Cardiac muscle cell (in vitro differentiated cells and primary cell): ENCODE measurements at places on chromosomes 16 and 17.

DNA sequence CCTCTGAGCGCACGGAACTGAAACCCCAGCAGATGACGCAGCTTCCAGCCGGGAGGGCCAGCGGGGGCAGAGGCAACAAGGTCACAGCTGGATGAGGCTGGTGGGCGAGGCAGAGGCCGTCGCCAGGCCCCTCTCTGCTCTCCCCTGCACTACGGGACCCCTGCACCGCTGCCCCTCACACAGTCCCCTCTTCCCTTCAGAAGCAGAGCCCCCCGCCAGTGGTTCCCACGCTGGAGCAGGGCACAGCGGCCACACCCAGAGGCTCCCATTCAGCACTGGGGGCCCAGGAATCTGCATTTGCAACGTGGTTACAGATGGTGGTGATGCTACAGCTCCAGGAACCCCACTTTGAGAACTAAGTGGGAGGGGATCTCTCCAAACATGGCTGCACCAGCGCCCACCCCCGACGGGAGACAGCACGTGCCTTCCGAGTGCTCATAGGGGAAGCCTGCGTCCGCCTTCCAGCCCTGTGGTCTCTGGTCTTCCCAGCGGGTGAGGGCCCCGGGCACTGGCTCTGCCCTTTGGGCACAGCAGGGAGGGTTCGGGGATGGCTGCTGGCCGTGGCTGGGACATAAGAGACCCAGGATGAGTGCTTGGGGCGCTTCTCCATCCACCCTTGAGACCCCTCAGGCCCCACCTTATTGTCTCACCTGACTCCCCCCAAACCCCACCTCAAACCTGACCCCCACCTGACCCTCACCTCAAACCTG lies 4.7 kb upstream of the RAB40B start:
- no peak overlapping the region for H3K27ac ChIP-seq
- H3K36me3 ChIP-seq, result no peaks in the 10 kb centered on the region
- peaks cover 10% of the 10 kb centered on the region for H3K27me3 ChIP-seq
- H3K4me1 ChIP-seq, result no peaks in the 10 kb centered on the region
- DNase-seq, result no peak

DNA sequence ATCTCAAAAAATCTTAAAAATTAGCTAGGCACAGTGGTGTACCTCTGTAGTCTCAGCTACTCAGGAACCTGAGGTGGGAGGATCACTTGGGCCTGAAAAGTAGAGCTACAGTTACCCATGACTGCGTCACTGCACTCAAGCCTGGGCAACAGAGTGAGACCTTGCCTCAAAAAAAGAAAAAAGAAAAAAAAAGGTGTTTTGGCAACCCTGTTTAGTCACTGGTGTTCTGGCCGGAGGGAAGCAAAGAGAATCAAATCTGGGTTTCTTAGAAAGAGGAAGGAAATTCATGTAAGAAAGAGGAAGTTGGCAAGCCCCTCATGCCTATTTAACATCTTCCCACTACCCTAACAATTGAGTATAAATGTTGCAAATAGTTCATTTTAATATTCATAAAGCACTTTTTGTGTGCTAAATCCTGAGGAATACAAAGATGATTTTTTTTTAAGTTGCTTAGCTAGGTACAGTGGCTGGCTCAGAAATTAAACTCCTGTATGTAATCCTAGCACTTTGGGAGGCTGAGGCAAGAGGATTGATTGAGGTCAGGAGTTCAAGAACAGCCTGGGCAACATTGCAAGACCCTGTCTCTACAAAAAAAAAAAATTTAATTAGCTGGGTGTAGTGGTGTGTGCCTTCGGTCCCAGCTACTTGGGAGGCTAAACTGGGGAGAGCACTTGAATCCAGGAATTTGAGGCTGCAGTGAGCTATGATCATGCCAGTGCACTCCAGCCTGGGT lies 6.5 kb upstream of the USP32 start:
- no peak overlapping the region for H3K4me3 ChIP-seq
- no peak for DNase-seq
- no peak overlapping the region for H3K27ac ChIP-seq
- no peaks in the 10 kb centered on the region for H3K36me3 ChIP-seq
- no peaks in the 10 kb centered on the region for H3K27me3 ChIP-seq
- peaks cover 8% of the 10 kb centered on the region for H3K4me1 ChIP-seq

DNA sequence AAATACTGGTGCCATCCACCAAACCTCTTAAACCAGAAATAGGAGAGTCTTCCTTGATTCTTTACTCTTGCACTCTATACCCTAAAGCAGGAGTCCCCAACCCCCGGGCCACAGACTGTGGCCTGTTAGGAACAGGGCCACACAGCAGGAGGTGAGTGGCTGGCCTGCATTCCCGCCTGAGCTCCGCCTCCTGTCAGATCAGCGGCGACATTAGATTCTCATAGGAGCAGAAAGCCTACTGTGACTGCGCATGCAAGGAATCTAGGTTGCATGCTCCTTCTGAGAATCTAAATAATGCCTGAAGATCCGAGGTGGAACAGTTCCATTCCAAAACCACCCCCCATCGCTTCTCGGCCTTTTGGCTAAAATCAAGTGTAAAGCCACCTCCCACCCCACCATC lies 30.3 kb upstream of the SRCIN1 start:
- H3K36me3 ChIP-seq, result no peaks in the 10 kb centered on the region
- H3K4me3 ChIP-seq, result no peak overlapping the region
- no peaks in the 10 kb centered on the region for H3K4me1 ChIP-seq
- H3K27me3 ChIP-seq, result no peaks in the 10 kb centered on the region
- DNase-seq, result no peak

DNA sequence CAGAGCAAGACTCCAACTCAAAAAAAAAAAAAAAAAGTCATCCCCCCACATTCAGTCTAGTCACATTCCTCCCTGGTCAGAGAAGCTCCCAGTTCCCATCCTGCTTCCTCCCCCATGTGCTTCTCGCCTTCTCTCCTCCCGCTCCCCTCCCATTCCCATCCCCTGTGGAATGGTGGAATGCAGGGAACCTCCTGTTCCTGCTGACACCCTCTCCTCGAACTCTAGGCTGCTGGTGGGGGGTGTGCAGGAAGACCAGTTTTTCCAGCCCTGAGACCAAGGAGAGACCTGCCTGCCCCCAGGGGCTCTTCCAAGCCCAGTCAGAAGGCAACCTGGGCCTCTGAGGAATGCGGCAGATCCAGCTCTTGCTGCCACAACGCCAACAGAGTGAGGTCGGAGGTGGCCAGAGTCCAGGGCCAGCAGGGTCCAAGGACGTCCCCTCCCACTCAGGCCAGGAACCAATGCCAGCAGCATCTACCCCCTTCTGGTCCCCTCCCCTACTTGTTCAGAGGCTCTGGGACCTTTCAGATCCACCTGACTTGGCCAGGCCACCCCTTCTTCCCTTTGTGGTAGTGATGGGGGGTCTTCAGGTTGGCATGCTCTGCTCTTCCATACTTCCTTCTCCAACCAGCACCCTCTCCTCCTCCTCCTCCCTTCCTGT lies 39.3 kb upstream of the TAC4 start:
- peak; percentile 41 for DNase-seq
- no peaks in the 10 kb centered on the region for H3K4me1 ChIP-seq
- no peaks in the 10 kb centered on the region for H3K36me3 ChIP-seq
- H3K4me3 ChIP-seq, result no peak overlapping the region
- H3K27me3 ChIP-seq, result peaks cover 24% of the 10 kb centered on the region
- no peak overlapping the region for H3K27ac ChIP-seq

- peaks cover 51% of the 10 kb centered on the region for H3K27me3 ChIP-seq
- peaks cover 15% of the 10 kb centered on the region for H3K4me1 ChIP-seq
- no peaks in the 10 kb centered on the region for H3K36me3 ChIP-seq
- DNase-seq, result no peak
- H3K27ac ChIP-seq, result no peak overlapping the region
Measured at GRCh38 chr17:49496867-49497147, 1.7 kb downstream of the NGFR start.

- no peaks in the 10 kb centered on the region for H3K36me3 ChIP-seq
- H3K4me3 ChIP-seq, result no peak overlapping the region
- peaks cover 4% of the 10 kb centered on the region for H3K4me1 ChIP-seq
- no peak overlapping the region for H3K27ac ChIP-seq
- no peak for DNase-seq
Measured at GRCh38 chr17:72423286-72423589, 302.4 kb downstream of the SOX9 start.

DNA sequence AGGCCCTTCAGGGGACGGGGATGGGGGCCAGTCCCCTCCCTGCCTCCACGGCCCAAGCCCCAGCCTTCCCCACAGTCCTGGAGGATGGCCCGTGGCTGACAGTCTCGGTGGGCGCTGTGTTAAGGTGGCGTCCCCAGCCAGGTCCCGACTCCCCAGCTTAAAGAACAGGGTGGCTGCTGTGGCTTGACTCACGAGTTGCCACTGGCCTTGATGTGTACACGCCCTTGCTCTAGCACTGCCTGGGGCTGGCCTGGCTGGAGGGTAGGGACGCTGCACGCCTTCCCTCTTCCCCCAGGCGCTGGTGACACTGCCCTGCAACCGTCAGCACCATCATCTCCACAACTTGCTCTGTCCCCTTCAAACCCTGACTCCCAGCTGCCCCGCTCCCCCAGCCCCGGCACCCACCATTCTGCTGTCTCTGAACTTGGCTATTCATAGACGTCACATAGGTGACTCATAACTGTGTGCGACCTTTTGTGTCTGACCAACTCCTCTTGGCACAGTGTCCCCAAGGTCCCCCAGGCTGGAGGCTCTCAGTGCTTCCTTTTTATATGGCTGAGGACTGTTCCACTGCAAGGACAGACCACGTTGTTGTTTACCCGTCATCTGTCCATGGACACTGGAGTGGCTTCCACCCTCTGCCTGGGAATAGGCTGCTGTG lies 6.3 kb downstream of the GNPTG start:
- H3K4me1 ChIP-seq, result no peaks in the 10 kb centered on the region
- peaks cover 7% of the 10 kb centered on the region for H3K36me3 ChIP-seq
- DNase-seq, result no peak
- H3K27ac ChIP-seq, result no peak overlapping the region
- H3K27me3 ChIP-seq, result no peaks in the 10 kb centered on the region

DNA sequence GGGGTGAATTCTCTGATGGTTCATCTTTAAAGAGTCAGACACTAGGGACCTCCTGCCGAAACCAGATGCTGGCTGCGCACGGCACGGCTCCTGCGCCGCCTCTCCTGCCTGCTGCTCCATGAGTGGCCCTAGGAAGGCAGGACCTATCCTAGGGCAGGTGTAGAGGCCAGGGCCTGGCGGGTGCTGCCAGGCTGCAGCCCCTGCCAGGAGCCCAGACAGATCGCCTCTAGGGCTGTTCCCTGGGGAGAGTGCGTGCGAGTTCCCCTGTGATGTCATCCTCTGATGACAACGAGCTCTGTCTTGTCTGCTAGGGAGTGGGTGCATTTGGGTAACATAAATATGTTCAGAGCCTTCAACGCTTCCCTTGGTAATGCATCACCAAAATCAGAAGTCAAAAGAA lies 23.9 kb downstream of the SLC38A10 start:
- H3K4me3 ChIP-seq, result no peak overlapping the region
- H3K36me3 ChIP-seq, result peaks cover 14% of the 10 kb centered on the region
- H3K27me3 ChIP-seq, result no peaks in the 10 kb centered on the region
- DNase-seq, result no peak

DNA sequence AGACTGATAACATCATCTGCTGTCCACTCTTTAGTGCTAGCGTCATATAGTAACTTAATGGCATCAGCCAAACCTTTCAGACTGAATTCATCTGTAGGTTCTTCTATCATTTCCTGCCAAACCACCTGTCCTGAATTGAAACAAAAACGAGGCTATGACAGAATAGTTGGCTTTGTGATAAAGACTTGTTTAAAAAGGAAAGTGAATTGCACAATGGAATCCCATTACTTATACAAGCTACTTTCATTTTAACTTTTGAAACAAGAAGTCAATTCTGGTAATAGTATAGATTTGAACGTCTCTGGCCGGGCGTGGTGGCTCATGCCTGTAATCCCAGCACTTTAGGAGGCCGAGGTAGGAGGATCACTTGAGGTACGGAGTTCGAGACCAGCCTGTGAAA lies 18.2 kb downstream of the LASP1NB start:
- no peaks in the 10 kb centered on the region for H3K27me3 ChIP-seq
- DNase-seq, result peak; percentile 21
- H3K4me1 ChIP-seq, result no peaks in the 10 kb centered on the region
- H3K27ac ChIP-seq, result no peak overlapping the region

GRCh38 chr16:74903901-74904678 lies 80.8 kb downstream of the WDR59 start:
- DNase-seq, result no peak
- H3K4me3 ChIP-seq, result no peak overlapping the region
- H3K4me1 ChIP-seq, result peaks cover 16% of the 10 kb centered on the region
- no peaks in the 10 kb centered on the region for H3K27me3 ChIP-seq
- peaks cover 9% of the 10 kb centered on the region for H3K36me3 ChIP-seq
- peak overlapping the region; percentile 12 for H3K27ac ChIP-seq

DNA sequence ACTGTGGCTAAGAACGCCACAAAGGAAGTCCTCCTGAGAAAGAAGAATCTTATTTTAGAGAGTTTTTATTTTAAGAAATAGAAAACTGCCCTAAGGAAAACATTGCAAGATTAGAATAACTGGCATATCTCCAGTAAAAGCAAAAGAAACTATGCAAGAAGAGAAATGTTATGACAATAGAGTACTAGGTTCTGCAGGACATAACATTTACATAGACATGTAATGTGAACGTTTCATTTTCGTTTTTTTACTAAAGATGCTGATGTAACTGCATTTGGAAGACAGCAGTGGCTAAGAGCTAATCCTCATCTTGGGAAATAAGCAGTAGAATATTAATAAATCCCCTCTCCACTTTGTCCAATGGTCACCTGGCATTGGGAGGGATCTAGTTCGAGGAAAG lies 7.8 kb upstream of the ASGR2 start:
- H3K36me3 ChIP-seq, result no peaks in the 10 kb centered on the region
- peak; percentile 43 for DNase-seq
- no peak overlapping the region for H3K4me3 ChIP-seq

DNA sequence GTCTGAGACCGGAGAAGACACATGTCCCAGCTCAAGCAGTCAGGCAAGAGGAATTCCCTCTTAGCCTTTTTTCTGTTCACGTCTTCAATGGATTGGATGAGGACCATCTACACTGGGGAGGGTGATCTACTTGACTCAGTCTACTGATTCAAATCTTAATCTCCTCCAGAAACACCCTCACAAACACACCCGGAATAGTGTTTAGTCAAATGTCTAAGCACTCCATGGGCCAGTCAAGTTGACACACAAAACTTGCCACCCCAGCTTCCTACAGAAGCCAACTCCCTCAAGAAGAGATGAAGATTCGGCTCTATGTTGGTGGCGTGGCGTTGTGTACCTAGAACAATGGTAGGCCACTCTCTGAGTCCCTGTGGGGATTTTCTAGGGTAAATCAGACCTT lies 22.5 kb upstream of the NKD1 start:
- no peak overlapping the region for H3K27ac ChIP-seq
- DNase-seq, result no peak
- peaks cover 29% of the 10 kb centered on the region for H3K27me3 ChIP-seq
- H3K4me3 ChIP-seq, result no peak overlapping the region

GRCh38 chr17:65055708-65056638 lies 567 bp downstream of the GNA13 start:
- peaks cover 12% of the 10 kb centered on the region for H3K4me1 ChIP-seq
- no peaks in the 10 kb centered on the region for H3K27me3 ChIP-seq
- peak overlapping the region; percentile 70 for H3K4me3 ChIP-seq
- H3K36me3 ChIP-seq, result peaks cover 18% of the 10 kb centered on the region

DNA sequence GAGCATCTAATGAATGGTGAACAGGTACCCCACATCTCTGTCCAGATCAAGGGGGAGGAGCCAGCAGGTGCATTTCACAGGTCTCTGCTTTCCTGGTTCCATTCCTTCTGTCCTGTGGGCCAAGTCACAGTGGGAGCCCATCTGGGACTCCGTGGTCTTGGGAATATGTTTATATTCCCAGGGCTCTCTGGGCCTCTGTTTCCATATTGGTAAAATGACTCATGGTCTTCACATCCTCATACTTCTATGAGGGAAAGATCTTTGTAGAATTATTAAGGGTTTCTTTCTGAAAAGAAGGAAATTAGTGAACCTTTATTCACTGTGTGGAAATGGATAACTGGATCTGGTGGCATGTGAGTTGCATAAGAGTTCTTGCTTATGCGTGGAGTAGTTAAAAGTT lies 6.2 kb downstream of the MYOCD start:
- no peak overlapping the region for H3K4me3 ChIP-seq
- no peaks in the 10 kb centered on the region for H3K36me3 ChIP-seq
- DNase-seq, result no peak
- H3K27me3 ChIP-seq, result no peaks in the 10 kb centered on the region
